ENCODE measurements at places on chromosomes 11 and 22.

DNA sequence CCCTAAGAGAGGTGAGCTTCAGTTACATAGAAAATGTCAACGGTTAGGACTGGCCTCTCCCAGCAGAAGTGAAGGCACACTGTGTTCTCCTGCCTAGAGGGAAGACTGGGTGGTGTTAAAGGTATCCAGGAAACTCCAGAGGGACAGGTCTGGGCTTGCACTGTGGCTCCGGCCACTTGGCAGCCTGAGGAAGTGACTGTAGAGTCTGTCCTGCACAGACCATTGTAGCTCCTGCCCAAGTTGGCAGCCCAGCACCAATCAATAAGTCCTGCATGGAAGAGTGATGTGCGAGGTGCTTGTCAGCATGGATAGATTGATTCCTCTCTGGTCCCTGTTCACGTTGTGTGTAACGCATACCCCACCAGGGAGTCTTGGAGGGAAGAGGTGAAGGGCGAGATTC lies 284.8 kb downstream of the TENM4 start:
- no peak for DNase-seq

DNA sequence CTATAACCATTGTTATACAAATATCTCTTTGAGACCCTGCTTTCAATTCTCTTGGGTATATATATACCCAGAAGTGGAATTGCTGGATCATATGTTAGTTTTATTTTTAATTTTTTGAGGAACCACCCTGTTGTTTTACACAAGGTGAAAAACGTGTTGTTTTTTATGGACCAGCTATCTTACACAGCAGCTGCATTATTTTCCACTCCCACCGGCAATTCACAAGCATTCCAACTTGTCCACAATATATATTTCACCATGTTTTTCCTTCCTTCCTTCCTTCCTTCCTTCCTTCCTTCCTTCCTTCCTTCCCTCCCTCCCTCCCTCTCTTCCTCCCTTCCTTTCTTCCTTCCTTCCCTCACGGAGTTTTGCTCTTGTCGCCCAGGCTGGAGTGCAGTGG lies 6.3 kb upstream of the APOL5 start:
- DNase-seq = no peak

DNA sequence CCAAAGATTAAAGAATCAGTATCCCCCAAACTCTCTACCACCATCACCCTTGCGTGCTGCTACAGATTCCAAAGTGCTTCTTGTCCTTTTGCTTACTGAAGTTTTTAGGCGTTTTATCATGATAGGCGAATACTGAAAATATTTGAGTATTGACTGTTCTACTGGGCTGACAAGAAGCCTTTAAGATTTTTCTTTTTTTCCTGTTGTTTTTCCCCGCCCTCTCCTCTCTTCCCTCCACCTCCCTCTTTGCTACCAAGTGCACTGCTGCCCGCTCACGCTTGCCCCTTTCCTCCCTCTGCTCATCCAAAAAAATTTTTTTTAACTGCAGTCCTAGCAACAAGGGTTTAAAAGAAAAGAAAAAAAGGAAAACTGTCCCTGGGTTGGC lies 679 bp downstream of the SPCS2 start:
- DNase-seq = no peak

GRCh38 chr22:36565686-36566085 lies 36.7 kb upstream of the EIF3D start:
- DNase-seq = no peak

GRCh38 chr22:44482776-44483175 lies 15.3 kb downstream of the RTL6 start:
- no peak for DNase-seq

DNA sequence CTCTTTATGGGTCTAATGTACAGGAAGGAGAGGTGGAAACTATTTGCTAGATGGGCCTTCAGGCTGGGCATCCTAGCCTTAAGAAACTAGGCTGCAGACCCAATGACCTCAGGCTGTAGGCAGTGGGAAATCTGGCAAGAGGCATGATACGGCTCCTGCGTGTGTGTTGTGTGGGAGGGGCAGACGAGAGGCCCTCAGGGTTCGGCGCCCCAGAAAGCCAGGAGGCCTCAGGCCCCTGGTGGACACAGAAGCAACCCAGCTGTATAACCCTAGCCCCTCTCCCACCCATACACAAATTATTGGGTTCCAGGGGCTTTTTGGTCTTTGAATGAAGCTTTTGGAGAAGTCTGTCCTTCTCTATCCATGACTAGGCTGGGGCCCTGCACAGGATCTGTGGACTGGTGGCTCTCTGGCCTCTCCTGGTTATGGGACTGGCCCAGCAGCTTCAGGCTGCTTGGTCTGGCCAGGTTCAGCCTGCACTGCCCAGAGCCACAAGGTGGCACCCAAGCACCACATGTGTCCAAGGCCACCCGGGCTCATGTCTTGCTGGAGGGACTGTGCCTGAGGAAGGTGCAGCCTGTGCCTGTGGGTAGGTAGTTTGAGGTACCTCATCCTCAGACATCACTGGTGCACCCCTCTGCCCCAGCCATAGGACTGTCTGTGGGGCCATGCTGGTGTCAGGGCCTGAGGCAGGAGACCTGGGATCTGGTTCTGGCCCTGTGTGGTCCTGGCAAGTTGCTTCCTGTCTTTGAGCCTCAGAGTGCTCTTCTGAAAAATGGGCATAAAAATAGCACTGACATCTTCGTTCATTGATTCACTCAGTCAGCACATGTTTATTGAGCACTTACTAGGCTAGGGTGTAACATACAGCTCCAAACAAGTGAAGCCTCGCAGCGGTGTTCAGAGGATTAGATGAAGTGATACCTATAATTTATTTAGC lies 87.5 kb downstream of the RRM1 start:
- no peak for DNase-seq

Data from CD4-positive, alpha-beta T cell (primary cell).